ENCODE measurements at places on chromosomes 5 and 9.

DNA sequence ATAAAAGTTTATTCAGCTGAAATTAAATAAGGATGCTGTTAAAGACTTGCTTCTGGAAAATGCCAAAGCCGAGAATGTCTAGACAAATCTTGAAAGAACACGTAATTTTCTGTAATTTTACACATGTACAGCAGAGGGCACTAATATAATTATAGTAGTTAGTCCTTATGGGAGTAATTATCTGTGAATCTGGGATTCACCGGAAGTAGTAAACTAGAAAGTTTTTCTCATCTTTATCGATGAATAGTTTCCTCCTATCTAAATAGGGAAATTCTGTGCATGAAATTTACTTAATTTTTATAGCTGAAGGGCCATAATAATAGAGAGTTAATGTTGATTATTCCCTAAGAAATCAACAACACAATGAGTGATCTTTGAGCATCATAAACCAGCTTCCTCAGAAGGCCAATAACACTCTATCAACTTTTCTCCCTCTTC lies 18.4 kb upstream of the CNTLN start:
- DNase-seq: peak; percentile 14

DNA sequence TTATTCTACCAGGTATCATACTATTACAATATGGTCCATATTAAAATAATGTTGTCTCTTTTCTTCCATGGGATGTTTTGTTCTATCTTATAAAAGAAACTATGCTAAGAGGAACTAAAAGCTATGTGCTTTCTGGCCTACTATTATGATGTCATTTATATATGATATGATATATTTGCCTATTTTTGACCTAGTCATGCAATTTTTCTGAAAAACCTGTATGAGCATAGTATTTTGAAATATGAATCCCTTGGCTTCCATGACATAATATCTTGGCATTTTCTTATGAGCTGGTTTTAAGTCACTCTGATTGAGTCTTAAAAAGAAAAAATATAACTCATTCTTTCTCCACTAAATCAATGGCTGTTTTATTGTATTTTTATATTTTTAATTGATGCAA lies 60.7 kb downstream of the MAN2A1 start:
- no peak for DNase-seq

DNA sequence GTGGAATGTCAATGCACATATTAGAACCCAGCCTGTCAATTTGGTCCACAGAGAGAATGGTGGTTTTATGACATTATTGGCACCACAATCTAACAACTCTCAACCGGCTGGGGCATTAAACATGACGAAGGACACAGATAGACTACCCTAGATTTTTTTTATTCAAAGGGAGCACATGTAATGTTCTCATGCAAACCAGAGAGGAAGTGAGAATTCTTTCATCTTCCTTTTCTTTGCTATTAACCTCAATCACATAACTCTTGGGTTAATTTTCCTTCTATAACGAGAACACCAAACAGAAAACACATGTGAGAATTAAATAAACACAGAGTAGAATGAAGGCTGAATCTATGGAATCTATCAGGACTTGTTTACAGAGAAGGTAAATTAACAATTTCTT lies 94.9 kb upstream of the TNC start:
- no peak for DNase-seq

GRCh38 chr5:132829742-132830435 lies 558 bp downstream of the SHROOM1 start:
- peak; percentile 30 for DNase-seq

DNA sequence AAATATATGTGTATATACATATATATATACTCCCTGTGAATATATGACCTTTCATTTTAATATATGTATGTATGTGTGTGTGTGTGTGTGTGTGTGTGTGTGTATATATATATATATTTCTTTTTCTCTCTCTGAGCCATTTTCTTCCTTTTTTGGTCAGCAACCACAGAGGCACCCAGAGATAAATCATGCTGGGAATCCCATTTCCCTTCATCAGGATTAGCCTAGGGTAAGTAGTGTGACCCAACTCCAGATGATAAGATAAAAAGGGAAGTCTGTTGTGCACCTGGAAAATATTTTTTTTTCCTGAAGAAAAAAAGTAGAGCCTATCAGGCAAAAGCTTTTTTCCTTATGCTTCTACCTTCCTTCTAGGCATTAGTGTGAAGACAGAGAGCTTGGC lies 25.4 kb upstream of the SUB1 start:
- no peak for DNase-seq

- DNase-seq: no peak
These were observed 4.2 kb downstream of the PRKACG start for GRCh38 chr9:69009708-69010107.

- DNase-seq: no peak
These were observed 224.3 kb upstream of the S1PR3 start for GRCh38 chr9:88766778-88767503.

- DNase-seq: no peak
These were observed 183.4 kb downstream of the FBXO4 start for GRCh38 chr5:42108468-42108867.

GRCh38 chr9:87554171-87554910 lies 56.7 kb downstream of the DAPK1 start:
- DNase-seq: no peak

- no peak for DNase-seq
These were observed 30.1 kb downstream of the PTPA start for GRCh38 chr9:129141066-129142041.

GRCh38 chr5:21452449-21452848 lies 1400.7 kb downstream of the CDH12 start:
- DNase-seq: no peak

- DNase-seq: no peak
These were observed 52.4 kb upstream of the CTXN3 start for GRCh38 chr5:127596501-127596900.

DNA sequence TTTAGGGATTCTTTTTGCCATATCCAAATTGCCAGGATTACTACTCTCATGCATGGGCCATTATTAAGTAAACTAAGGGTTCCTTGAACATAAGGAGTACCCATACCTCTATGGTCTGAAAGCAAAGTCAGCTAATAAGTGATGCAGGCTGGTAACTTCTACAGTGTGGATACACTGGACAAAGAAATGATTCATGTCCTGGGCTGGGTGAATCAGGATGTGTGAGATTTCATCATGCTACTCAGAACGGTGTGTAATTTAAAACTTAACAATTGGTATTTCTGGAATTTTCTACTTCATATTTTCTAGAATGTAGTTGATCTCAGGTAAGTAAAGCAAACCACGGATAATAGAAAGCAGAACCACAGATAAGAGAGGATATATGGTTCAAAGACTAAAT lies 428.8 kb downstream of the CHSY3 start:
- no peak for DNase-seq

DNA sequence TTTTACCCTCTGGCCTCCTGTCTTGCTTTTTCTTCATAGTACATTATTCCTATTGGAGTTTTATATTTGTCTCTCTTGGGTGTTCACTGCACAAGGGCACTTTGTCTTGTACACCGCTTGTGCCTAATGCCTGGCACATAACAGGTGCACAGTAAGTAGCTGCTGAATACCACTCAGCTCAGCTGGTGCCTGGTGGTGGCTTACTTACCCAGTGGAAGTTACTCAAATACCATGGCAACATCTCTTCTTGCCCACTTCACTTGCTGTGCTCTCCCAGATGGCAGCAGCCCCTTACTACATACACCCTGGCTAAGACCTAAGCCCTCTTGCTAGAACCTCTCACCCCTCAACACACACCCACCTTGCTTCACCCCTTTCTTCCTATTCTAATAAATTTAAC lies 11.3 kb upstream of the SKP1 start:
- DNase-seq: no peak

- no peak for DNase-seq
These were observed 586.5 kb downstream of the CETN3 start for GRCh38 chr5:89823046-89823445.

DNA sequence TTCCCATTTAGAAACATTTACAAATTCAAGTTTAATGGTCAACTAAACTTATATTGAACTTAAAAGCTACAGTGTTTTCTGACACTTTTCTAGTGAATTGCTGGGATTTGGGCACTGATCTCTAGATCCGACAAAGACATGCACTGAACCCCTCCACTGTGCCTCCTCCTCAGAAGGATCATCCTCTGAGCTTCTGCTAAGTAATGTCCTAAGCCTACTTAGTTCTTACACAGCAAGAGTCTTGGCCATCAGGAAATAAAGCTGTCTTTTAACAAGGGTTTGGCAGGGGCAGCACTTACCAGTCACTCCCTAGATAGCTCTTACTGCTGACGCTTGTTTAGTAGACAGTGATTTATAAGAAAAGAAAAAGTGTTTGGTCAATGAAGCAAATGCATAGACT lies 50.5 kb downstream of the FAM81B start:
- no peak for DNase-seq

DNA sequence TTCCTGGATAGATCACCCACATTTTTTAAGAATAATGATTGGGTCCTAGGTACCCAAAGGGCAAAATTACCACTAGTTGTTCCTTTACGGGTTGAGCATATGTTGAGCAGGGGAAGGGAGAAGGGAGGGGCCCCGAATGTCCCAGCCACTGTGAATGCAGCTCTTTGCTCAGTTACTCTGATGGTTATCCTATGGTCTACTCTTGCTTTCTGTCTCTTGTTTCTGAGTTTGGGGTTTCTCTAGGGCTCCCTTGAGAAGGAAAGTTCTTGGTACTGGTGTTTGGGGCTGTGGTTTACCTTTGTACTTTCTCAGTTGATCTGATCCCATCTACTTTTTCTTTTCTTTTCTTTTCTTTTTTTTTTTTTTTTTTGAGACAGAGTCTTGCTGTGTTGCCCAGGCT lies 55.6 kb downstream of the ALG2 start:
- DNase-seq: no peak
